Astrocyte of the hippocampus (primary cell): ENCODE measurements at places on chromosomes 1 and 21.
A peak's percentile ranks its signal among the peaks of the same experiment; 100 is the strongest.

- DNase-seq: no peak
Measured at GRCh38 chr1:3903141-3904005, 3.3 kb upstream of the C1orf174 start.

DNA sequence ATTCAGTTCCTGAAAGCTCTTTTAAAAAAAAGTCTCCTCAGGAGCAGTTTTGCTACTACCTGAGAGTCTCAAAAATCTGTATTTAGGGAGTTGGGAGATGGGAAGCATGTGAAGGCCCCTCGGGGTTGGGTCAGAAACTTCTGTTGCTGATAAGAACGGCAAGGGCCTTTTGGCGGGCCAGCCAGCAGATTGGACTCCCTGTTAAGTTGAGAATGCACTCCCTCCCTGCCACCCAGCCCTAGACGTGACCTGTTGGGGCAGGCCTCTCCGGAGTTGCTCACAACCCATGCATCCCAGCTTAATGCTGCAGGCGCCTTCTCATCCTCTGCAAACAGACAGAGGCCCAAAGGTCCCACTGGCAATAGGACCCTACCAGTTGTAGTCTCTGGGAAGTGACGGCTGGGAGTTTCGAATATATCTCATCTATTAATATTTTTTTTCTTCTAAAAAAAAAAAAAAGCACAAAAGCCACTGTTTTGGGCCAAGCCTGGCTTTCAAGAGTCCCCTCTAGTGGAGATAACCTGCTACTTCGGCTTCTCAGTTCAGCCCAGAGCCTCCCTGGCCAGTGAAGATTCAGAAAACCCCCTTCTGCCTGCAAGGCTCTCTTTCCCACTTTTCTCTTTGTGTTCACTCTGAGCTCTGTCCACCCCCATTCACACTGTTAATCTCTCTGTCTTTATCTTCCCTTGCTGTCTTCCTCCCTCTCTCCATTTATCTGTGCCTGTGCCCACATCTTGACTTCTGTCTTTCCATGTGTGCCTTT, 5.3 kb downstream of the PLXNA2 start:
- DNase-seq: peak; percentile 76

DNA sequence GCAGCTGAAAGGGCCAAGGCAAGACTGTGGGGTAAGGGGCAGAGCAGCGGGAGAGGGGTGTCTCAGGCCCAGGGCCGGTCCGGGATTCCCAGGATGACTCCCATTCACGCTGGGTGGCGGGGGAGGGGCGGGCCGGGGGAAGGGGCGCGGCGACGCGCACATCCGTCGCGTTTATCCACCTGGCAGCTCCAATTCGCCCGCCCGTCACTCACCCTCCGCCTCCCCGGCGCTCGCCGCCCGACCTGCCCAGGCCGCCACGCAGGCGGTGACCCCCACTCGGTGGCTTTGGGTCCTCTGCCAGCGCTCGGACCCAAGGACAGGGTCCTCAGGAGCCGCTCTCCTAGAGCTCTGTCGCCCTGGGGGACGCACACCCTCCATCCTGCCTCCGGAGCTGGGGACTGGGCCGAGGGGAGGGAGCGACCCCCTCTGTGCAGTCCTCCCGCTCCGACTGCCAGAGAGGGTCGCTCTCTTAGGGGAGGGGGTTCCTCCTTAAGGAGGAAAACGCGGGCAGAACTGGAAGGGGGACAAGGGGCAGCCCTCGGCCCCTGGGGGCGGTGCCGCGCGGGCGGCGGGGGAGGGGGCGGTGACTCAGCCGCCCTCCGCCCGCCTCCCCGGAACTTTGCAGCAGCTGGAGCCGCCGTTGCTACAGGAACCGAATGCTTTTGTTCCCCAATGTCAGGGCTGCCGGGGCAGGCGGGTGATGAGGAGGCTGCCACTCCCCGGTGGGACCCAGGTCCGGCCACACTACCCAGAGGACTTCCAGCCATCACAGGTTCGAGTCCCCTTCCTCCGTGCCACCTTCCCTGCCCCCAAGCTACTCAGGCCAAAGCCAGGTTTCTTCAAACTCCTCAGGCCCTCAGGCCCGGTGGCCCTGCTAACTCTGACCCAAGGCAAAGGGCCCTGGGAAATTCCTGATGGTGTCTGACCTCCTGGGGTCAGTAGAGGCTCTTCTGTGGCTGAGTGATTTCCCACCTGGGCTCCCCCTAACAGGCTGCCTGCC, 3.4 kb downstream of the ADGRB2 start:
- peak; percentile 87 for DNase-seq

- DNase-seq: peak; percentile 62
Measured at GRCh38 chr1:56330391-56331026, 248.9 kb downstream of the PLPP3 start.

DNA sequence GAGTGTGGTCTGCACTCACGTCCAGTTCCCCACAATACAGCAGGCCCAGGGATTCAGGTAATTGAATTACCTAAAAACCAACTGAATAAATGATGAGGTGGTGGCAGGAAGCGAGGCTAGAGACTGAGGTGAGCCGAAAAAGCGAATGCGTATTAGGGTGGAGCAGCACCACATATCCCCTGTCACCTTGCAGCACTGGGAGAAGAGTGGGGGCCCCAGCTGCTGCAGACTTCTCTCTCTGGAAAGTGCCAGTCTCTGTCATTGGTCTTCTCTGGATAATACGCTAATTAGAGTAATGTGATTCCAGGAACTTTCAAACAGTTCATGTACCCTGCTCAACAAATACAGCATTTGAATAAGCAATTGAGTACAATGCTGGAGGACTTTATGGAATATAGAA, 199.0 kb downstream of the RPS6KC1 start:
- DNase-seq: no peak
